PC-9 (cell line): ENCODE measurements at places on chromosomes 6 and 20. TPM values are rescaled to one million over a fixed set of nuclear protein-coding genes. Genes with fewer than 3 reads are reported as not detected.
A peak's percentile ranks its signal among the peaks of the same experiment; 100 is the strongest.

GRCh38 chr6:835476-836160 is 142.7 kb upstream of the EXOC2 start:
- H3K4me3 ChIP-seq, result no peak overlapping the region
- peak overlapping the region; percentile 45 for H3K27ac ChIP-seq
- H3K4me1 ChIP-seq, result peaks cover 24% of the 10 kb centered on the region

DNA sequence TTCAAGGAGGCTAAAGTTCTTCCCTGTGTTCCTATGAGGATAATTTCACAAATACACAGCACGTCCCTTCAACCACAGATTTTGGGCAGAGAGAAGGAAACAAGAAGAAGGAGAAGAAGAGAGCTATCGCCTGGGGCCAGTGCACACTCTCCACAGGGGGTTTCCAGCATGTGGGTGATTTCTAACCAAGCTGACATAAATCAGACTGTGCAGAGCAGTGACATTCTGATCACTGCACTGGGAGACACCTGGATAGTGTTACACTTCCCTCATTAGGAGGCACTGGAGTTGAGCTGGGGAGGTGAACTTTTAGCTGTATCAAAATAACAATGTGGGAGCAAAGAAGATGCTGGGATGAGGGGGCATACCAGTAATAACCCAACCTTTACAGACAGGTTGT is 71.8 kb upstream of the CENPW start:
- DNase-seq, result peak; percentile 27
- H3K4me3 ChIP-seq, result no peak overlapping the region

Gene PACSIN1
- total RNA-seq, result 5.0 and 6.4 TPM in 2 replicates

Gene COX7A2
- total RNA-seq, result 484 and 524 TPM in 2 replicates
